ENCODE measurements at places on chromosomes 11 and 22. TPM values are rescaled to one million over a fixed set of nuclear protein-coding genes. Genes with fewer than 3 reads are reported as not detected.

DNA sequence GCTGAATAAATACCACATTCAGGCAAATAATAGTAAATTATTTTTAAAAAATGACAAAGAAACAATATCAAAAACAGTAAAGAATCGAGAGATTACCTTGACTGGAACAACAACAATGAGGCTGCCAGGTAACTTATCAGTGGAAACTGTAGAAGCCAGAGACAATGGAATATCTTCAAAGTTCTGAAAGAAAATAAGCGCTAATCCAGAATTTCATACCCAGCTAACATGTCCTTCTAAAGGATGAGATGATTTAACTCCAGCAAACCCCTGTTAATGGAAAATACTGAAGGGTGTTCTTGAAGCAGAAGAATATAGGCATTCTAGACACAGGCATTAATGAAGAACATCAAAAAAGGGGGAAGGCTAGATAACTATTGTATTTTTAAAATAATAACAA is 20.7 kb upstream of the SCUBE2 start:
- no peak for DNase-seq

- DNase-seq = no peak
Observed at GRCh38 chr11:2446590-2447252, 1.9 kb downstream of the KCNQ1 start.

DNA sequence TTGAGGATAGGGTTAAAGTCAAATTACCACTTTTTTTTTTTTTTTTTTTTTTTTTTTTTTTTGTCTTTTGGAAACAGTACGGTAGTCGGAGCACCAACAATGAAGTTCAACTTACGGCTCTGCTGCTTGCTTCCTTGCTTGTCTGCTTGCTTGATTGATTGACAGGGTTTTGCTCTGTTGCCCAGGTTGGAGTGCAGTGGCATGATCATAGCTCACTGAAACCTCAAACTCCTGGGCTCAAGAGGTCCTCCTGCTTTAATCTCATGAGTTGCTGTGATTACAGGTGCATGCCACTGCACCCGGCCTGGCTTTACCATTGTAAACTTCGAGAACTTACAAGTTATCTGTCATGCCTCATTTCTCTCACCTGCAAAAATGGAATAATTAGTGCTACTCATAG is 5.8 kb downstream of the SGSM3 start:
- no peak for DNase-seq

DNA sequence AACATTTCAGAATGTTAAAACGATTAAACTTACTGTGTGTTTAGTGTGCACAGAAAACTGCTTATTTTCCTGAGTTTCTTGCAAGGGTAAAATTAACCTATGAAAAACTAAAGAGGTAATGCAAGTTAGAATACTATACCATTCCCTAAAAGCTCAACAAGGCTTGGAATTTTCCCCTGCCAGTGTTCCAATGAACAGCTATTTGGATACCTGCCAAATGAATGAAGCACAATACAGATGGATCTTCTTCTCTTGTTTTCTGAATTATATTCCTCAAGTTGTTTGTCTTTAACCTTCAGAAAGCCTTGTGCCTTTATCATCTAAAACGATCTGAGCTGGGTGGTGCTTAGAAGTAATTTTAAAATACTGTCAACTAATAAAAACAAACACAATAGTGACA is 204.5 kb downstream of the LRRC4C start:
- DNase-seq = no peak

DNA sequence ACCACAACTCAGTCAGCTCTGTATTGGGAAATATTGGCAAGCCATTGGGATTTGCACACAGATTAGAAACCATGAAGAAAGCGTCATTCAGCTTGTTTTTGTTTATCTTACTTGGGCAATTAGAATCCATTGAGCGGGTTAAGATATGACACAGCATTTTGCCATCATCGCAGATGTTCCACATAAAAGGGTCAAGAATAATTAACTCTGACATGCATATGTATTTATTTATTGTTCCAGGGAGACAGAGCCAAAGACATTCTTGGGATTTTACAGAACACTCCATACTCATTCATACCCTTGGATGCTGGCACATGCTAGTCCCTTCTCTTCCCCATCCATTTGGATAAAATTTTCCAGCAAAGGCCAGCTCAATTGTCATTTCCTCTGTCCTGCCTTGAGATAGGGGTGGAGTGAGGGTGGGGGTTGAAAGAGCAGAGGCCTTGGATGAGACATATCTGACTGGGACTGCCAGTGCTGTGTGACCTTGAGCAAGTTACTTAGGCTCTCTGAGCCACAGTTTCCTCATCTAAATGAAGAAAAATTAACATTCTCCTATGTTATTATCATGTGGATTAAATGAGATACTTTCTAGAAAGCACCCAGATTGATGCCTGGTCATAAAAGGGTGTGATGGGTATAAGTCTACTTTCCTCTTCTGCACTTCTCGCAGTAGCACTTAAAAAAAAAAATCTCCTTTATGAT is 179.7 kb downstream of the RRAS2 start:
- no peak for DNase-seq

Gene CNTN5
- 18.4 TPM for polyA plus RNA-seq

Gene SLC6A5
- 0.19 TPM for polyA plus RNA-seq

Measured in renal pelvis (tissue), 12 donors.